ENCODE measurements at places on chromosomes 5 and 9.

DNA sequence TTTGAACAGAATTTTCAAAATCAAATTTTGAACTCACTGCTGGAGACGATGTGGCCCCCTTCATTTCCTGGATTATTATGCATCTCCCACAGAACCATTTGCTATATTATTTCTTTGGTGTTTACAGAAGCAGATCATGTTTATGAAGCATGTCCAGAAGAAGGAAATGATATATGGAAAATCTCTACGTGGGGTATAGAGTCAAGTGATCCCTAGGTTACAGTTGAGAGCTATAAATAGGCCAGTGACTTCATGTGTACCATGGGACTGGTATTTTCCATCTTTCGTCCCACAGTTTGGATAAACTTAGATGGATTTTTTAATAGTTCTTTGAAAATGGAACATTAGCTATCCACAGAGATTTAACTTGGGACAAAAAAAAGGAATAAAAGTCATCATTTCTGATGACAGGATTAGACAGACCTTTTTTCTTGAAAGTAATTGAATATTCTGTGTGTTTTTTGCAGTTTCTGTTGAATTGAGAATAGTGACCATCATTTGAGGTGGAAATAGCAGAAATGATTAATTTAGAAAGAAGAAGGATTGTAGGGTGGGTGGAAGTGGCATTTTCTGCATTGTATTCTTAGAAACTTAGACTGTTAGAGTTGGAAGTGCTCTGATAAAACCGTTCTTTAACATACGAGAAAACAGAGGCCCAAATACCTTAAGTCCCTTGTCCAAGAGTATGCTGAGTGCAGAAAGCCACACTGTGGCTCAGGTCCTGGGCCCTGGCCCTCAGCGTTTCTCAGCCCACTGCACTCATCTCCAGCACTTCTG lies 136.4 kb downstream of the PIP5K1B start:
- no peak for DNase-seq

DNA sequence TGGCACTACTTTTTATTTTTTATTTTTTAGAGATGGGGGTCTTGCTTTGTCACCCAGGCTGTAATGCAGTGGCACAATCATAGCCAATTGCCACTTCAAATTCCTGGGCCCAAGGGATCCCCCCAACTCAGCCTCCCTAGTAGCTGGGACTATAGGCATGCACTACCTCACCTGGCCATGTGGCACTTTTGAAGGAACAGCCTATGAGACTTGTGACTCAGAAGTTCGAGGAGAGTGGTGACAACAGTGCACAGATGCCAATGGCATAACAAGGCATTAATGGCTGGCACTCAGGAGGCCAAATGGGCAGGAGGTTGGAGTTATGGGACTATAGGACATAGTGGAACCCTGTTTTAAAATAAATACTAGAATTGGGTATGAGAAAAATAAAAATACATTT lies 33.7 kb downstream of the ANKRD31 start:
- no peak for DNase-seq

GRCh38 chr9:117827456-117827855 lies 123.3 kb downstream of the TLR4 start:
- DNase-seq, result no peak

DNA sequence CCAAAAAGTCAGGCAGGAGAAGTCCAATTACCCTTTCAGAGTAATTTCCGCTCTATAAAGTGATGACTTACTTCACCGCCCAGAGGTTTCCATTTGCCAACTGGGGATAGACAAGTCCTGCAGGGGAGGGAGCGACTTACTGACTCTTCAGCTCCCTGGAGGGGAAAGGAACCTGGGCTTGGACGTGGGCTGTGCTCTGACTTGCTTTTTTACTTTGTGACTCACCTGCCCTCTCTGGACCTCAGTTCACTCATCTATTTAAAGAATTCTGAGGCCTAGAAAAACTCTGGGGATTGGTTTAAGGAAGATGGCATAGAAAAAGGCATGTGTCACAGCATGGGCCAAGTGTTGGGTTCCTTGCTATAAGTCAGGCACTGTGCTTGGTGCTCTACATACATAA lies 180.4 kb upstream of the TRIM32 start:
- DNase-seq, result no peak

DNA sequence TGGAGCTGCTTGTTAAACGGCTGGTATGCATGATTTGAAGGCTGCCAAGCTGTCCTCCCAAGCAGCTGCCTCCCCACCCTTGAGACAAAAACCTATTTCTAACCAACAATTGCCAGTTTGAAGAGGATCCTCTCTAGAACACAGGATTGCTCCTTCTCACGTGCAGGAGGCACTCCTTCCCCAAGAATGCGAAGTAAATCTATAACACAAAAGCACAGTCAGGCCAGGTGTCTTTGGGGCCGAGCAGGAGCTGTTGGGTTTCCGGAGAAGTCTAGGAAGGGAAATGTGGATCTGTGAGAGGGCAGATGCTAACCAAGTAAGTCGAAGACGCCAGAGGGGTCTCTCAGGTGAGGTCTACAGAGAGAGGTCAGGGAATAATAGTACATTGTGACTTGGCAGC lies 35.4 kb upstream of the GNPDA1 start:
- no peak for DNase-seq

GRCh38 chr5:10825897-10826644 lies 65.0 kb upstream of the DAP start:
- DNase-seq, result no peak

- no peak for DNase-seq
Observed at GRCh38 chr9:96574931-96575351, 44.7 kb downstream of the CDC14B start.

- no peak for DNase-seq
Observed at GRCh38 chr9:13728917-13729811, 449.7 kb upstream of the MPDZ start.

DNA sequence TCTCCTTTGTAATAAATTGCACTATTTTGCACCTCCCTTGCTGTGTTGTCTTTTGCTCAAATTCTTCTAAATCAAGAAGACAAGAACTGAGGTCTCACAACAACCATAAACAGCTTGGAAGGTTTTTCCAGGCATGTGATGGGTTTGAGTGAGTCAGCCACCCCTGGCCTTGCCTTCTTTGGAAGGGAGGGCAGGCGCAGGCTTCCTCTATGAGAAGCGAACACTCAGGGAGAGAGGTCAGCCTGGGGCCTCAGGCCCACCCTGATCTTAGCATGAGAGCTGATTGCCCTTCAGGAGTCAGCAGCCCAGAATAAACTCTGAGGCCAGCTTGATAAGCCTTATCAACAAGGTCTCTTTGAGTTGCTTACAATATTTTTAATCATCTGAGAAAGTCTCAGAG lies 31.6 kb downstream of the S1PR3 start:
- no peak for DNase-seq

GRCh38 chr5:9264301-9264700 lies 281.6 kb downstream of the SEMA5A start:
- no peak for DNase-seq

DNA sequence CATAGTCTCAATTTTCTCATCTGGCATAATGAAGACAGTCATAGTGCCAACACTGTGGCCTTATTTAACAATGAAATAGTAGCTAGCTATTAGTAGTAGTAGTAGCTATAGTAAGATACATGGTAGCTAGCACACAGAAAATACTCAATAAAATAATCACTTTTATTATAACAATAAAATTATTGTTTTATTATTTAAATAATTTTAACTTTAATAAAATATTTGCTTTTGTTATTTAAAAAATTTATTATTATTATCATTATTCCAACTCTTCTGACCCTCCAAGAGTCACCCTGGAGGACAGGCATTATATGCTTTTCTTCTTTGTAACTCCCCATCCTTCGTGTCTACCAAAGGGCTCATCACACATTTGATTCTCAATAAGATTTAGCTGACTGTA lies 252.1 kb downstream of the TRIM32 start:
- DNase-seq, result no peak

DNA sequence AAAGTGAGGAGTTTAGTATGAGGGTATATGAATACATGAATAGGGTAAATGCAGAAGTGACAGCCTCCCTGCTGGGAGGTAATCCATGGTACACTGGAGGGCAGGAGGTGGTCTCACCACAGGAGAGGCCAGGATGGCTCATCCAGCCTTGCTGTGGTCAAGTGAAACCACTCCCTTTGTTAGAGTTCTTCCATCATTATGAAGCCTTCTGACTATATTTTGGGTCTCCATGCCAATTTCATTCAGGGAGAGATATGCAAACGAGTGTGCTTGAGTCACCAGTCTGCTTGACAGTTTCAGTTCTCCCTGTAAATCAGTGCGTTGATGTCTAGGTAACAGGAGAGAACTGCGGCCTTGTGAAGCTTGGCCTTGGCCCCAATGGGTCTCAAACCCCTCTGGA lies 16.4 kb downstream of the PPP3R2 start:
- no peak for DNase-seq

- no peak for DNase-seq
Observed at GRCh38 chr5:135977375-135977928, 22.7 kb upstream of the LECT2 start.

DNA sequence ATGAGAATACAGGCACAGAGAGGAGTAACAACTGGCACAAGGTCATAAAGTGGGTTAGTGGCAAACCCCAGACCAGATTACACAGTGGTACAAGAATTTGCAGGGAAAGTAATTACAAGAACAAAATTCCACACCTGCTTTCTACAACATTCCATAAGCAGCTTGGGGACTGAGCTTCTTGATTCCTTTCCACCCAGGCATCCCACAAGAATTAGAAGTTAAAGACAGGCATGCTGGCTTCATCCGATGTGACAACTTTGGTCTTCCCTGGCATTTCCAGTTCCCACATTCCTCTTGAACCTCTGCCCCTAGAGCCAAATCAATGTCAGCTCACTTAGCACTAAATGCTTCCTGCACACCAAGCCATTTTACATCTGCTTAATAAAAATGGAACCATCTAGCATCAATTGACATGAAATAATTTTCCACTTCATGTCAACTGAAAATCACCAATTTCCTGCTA lies 435.8 kb upstream of the PAPPA start:
- no peak for DNase-seq

DNA sequence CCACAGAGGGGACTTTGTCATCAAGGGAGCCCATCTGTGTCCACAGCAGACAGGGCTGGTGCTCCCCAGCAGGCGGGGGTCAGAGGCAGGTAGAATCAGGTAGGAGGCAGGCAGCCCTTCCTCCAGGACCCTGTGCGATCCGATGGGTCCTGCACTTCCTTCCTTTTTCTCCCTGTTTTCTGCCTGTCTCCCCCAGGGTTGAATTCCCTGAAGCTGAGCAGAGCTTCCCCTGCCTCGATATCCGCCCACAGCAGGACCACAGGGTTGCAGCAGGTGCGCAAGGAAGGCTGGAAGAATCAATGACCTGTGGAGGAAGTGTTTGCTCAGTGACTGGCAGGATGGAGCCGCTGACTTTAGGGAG lies 69.2 kb downstream of the MRPL36 start:
- no peak for DNase-seq

DNA sequence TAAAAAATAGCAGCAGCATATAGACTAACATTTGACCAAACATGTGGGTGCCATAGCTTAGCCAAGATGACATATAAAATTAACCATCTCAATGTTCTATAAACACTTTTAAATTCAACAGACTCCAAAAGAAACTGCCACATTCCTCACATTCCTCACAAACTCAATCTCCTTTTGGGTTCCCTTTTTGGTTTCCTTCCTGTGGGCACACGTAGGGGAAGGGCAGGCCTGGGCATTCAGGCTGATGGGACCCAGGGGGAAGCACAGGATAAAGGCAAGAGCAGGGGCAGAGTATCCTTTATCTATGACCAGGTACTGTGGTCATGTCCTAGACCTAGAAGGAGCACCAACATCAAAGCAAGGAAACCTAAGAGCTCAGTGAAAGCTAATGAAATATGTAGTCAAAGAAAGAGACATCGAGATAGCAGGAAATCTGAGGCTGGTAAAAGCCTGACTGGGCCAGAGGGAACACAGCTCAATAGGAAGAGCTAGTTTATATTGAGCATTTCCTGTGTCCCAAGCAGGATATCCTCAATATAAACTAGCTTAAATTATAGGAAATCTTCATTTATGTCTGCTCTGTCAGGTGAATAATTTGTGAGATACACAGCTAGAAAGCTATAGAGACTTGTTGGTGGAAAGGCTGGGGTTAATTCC lies 13.6 kb upstream of the ERAP1 start:
- no peak for DNase-seq

DNA sequence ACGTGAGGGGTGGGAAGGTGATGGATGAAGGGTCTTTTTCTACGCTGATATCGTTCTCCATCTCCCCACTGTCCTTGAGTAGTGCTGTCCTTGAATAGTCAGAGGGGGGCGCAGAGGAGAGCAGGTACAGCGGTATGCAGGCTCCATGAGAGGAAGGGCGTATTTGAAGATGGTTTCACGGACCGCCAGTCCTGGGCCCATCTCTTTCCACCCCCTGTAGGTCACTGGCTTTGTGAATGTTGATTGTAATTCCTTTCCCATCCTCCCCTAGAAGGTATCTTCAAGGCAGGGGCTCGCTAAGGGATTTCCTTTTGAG lies 40.8 kb upstream of the DAB2IP start:
- DNase-seq, result no peak

DNA sequence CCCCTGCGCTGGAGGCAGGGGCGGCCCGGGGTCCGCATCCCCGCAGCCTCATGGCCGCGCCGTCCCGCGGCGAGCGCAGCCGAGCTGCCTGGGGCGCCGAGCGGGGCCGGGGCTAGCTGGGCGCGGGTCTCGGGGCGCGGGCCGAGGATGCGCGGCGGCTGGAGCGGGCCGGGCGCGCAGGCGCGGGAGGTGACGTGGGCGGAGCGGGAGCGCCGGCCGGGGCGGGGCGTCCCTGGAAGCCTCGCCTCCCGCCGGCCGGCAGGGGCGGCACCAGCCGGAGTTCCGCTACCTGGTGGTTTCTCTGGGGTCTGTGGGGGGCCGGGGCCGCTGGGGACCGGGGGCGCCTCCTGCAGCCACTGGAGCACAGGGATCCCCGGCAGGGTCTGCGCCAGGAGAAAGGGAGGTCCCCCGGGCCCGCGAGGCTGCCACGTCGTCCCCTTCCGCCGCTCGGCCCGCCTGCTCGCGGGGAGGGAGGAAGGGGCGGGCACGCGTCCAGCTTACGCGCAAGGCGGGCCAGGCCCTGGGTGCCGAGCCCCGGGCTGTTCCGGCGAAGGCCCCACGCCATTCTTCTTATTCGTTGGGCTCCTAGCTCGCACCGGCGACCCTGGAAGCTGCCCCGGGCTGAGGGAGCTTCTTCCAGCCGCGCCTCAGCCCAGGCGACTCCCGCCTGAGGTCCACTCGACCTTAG lies at the start of gene LPCAT1:
LPCAT1 (minus strand) TSS at position 168 of the 688 bp plus-strand sequence; CDS start at position 52, 116 bp downstream.
- peak; percentile 83 for DNase-seq

- no peak for DNase-seq
Observed at GRCh38 chr9:127049044-127049443, 73.4 kb downstream of the ANGPTL2 start.

DNA sequence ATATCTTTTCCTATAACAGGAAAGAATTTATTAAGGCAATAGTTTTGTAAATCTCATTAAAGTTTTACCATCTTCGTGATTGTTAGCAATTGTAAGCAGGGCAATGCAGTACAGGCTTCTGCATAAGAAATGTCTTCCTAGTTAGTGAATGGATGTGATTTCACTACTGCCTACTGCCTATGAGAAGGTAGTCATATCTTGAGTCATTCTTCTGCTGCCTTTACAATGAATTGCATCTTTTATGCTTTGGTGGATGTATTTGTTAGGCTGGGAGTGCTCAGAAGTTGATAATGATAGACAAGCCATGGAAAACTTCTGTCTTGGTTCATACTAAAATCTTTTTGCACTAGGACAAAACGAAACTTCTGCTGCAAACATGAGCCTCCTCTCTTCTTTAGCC lies 128.0 kb downstream of the ADAMTSL1 start:
- DNase-seq, result no peak
